ENCODE measurements at places on chromosomes 2 and 18.

GRCh38 chr2:227397562-227397961 is 9.8 kb upstream of the SCYGR1 start:
- DNase-seq: no peak

DNA sequence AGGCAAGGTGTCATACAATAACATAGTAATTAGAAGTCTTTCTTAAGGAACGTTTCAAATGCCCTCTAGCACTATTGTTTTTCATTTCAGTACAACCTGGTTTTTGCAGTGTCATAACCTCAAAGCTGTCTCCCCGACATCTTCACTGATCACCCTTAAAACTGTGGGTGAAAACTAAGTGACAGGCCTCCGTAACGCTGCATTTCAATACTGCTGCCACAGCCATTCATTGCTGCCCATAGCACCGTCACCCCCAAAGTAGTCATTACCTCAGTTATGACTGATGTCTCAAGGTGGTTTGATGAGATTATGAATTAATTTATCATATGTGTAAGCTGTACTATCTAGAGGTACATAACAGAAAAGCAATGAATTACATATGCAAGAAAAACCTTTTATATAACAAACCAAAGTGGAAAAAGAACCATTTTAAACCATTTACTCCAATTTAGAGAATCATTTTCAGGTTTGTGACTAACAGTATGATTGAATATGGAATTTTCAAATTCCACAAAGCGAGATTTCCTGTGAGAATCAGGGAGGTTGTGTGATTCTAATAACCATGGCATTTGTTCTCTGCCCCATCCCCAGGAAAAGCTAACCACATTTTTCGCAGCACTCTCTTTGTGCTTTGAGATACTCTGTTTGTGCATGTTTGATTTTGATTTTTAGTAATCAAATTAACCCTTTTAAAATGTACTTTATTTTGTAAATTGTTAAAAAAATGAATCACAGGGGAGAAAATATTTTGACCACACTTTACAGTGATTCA is 263.0 kb downstream of the PTGR3 start:
- DNase-seq: no peak

DNA sequence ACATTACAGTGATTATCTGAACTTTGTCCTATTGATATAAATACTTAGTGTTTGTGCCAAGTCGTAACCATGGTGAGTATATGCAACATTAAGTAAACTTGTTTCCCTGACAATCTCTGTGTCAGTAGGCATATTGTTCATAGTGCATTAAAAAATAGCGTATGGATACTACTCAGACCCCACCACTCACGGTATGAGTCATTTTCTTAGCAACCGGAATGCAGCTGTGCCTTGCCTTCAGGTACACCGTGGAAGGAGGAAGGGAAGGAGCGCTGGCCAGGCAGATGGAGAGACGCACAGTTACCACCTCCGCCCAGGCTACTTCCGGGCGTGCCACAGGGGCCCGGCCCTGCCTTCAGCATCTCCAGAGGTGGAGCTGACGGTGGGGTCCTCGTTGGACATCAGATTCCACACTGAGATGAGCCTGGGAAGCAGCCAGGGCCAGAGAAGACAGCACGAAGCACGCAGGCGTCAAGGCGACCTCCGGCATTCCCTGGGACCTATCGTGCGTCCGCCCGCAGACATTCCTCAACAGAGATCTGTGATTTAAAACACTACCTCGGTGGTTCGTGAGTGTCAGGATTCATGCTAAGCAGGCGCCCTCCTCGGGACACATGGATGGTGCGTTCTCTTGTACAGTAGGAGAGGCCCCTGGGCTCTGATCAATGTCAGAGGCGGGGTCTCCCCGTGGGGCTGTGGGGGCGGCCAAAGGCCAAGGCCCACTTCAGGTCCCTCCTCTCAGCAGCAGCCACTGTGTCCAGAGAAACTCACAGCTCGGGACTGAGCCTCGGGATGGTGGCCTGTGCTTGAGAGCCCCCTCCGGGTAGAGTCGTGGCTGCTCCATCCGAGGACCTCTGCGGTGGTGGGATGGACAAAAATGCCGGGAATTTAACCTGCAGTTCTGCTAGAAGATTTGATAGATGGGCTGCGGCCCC is 82.2 kb upstream of the HDAC4 start:
- no peak for DNase-seq

- no peak for DNase-seq
Observed at GRCh38 chr2:18829251-18829902, 240.0 kb upstream of the NT5C1B start.

DNA sequence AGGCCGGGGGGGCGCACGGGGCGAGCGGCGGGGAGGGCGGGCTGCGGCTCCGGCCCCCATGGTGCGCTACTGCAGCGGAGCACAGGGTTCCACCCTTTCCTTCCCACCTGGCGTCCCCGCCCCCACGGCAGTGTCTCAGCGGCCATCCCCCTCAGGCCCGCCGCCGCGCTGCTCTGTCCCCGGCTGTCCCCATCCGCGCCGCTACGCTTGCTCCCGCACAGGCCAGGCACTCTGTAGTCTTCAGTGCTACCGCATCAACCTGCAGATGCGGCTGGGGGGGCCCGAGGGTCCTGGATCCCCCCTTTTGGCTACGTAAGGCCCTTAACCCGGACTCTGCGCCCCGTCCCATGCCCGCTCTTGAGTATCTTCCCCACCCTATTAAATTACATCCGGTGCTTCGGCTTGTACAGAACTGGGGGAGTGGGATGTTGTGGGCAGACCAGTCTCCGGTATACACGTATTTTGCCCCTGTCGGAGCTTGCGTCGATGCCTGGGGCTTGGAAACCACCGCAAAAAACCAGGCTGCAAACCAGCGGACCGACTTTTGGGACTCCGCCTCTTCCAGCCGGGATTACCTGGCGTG is 598 bp upstream of the WBP1 start:
- peak; percentile 78 for DNase-seq

GRCh38 chr2:238203094-238203972 is at the start of gene ILKAP:
ILKAP (minus strand) TSS chr2:238203695; CDS start chr2:238203553, 142 bp downstream.
- DNase-seq: peak; percentile 81

DNA sequence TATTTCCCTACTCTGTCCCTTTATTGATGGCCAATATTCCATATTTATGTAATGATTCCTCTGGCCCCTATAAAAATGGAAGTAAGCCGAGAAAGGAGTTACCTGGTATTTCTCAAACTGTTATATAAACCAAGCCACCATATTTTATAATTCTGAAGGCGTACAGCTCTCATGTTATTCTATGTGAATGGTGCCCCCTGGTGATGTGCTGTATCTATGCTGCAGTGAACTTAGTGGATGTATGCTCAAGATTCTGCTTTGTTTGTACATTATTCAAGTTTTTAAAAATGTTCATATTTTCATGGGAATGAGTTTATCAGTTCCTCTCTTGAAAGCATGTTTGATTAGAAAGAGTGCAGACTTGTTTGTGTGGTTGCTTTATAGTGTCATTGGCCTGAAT is 194.5 kb upstream of the LRRTM1 start:
- DNase-seq: no peak
